Foreskin keratinocyte (primary cell): ENCODE measurements at places on chromosomes 4 and X. TPM values are rescaled to one million over a fixed set of nuclear protein-coding genes. Genes with fewer than 3 reads are reported as not detected.
A peak's percentile ranks its signal among the peaks of the same experiment; 100 is the strongest.

Gene SLC4A4
- 0.92 and 2.2 TPM in 2 replicates for total RNA-seq

Gene SLC6A14
- under 0.01 and 0.20 TPM in 2 replicates for total RNA-seq

DNA sequence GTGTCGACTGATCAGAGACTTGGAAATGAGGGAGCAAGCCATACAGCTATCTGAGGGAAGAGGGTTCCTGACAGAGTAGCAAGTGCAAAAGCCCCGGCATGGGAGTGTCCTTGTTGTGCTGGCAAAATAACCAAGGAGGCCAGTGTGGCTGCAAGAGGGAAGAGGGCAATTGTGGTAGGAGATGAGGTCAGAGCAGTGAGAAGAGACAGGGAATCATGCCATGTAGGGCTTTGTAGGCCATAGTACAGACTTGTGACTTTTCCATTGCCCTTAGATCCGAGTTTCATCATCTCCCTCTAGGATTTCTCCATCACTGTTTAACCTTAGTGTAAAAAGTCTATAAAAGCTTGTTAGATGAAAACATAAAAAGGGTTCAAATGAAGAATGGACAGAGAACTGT, 76.2 kb downstream of the DOCK11 start:
- no peak for DNase-seq

DNA sequence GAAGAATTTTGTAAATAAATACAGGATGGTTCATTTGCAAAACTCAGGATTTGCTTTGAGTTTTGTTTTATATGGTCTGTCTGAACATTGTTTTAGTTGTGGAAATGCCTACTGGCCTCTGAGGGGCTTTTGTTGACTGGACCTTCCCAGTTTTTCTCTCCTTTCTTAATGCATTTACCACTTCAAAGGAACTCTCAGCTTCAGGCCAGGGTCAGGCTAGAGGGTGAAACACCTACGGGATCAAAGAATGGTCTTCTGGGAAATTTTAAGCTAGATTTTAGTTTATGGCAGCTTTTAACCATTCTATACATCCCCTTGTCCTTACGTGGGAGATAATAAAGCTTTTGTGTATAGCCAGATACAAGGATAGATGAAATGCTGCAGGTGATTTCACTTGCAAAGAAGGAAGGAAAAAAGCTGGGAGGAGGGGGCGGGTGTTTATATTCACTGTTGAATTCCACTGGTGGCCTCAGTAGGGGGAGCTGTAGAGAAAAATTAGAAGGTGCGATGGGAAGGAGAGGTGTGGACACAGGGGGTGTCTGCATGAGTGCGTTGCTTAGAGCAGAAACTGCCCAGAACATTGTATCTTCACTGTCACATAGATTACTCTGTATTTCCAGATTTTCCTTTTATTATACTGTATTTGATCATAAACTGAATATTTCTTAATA, 151.8 kb downstream of the TSPAN5 start:
- no peak for DNase-seq

Gene STAP1
- not detected in 2 replicates for total RNA-seq

Gene VGLL1
- 5.2 and 9.2 TPM in 2 replicates for total RNA-seq

DNA sequence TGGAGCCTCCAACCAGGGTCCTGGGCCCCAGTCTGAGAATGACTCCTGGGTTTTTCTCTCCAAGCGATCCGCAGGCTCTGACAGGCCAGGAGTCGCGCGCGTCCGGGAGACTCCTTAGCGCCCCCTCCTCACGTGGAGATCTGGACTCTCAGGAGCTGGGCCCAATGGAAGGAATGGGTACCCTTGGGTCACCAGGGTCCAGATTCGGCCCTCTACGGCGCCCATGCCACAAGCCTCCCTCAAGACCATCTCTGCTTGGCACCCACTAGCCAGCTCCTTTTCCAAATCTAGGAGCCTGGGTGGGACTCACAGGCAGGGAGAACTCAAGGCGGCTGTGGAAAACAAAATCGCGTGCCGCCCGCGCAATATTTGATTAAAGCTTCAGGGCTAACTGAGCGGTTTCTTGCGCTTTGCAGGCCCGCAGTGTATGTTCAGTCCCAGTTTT, 7.1 kb downstream of the HAND2 start:
- DNase-seq = no peak

DNA sequence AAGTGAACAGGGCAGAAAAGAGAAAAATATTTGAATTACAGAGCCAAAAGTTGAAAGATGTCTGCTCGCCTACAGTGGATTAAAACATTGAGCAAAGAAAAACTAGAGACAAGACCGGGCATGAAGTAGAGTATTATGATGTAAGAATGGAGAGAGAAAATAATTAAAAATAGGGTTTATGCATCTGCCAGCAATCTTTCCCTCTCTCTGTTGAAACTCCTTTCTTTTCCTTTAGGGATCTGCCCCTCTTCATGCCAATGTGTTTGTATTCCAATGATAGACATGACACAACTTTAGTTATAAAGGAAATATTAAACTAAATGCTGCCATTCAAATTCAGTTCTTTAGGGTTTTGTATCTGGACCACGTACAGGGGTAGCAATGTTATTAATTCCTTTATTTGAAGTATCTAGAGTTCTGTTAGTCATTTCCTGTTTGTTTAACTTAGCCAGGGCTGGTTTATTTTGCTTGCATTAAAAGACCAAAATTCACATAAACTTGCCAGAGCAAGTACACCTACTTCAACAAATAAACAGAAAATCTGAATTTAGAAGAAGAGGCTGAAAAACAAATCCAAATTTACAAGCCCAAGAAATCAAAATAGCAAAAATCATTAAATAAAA, 202.6 kb downstream of the SPOCK3 start:
- DNase-seq = peak; percentile 69

Gene SATL1
- not detected in 2 replicates for total RNA-seq

DNA sequence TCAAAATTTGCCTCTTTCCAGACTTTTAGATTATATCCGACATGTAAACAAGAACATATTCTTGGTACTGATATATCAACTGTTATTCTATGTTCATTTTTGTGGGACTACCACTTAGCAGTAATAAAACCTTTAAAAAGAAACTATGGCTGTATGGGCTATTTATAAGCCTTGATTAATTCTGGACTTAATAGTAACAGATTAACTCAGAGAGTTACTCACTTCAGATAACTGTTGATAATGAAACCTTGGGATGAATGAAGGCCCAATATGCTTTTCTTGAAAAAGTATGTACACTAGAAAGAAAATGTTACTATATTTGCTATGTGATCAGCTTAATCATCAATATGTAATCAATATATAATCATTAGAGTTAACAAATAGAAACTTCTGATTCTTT, 595.9 kb upstream of the BOD1L1 start:
- DNase-seq = no peak

- DNase-seq = no peak
These were observed 71.3 kb downstream of the PPEF2 start for GRCh38 chr4:75830906-75831305.

Gene CENPE
- 23.6 and 31.1 TPM in 2 replicates for total RNA-seq

Gene CNKSR2
- 0.46 and 0.78 TPM in 2 replicates for total RNA-seq

DNA sequence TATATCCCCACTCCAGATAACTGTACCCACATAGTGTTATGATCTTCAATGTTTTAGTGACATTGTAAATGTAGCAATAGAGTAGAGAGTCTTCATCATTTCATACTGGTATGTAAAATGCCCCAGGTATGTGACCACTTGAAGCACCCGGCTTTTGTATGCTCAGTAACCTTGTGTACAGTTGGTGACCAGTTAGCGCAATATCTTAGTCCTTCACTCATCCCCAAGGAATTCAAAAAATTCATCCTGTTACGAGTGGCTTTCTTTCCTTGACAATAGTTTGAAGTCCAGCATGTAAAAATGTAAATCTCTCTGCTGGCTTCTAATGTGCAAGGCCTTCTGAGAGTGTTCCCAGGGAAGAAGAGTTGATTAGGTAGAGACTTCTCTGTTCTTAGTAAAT, 145.6 kb downstream of the ARX start:
- no peak for DNase-seq

Gene SHOX
- not detected in 2 replicates for total RNA-seq

GRCh38 chr4:2324891-2325290, 63.0 kb upstream of the MXD4 start:
- no peak for DNase-seq

DNA sequence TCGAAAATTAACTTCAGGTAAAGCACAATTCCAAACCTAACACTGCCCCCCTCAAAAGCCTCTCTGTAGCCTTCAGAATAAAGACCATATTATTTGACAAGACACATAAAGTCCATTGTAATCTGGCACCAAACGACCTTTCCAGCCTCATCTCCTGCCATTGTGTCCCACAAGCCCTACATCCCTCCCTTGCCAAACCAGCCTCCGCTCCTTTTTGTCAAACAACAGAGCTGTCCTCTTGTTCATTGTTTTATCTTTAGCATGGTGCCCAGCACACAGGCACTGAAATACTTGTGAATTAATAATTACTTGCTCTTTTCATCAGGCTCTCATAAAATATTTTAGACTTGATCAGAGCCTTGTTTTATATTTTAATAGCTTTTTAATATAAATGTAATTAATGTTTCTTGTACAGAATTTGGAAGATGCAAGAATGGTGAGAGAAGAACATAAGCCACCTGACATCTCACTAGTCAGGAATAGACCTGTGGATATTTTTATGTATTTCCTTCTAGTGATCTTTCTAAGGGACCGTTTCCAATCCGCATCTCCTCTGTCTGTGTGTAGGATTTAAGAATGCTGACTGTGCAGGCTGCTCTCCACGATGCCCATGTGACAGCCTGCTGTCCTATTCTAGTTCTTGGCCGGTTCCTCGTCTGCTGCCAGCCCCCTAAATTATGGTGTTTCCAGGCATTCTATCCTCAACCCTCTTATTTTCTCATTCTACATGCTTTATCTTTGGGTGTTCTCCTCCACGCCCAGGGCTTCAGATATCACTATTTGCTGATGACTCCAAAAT, 3.0 kb upstream of the IRF2 start:
- DNase-seq = no peak

- DNase-seq = no peak
These were observed 18.3 kb downstream of the SLC39A8 start for GRCh38 chr4:102326951-102327350.

GRCh38 chrX:13087322-13088155, 43.1 kb upstream of the FAM9C start:
- DNase-seq = peak; percentile 81

Gene CXXC4
- total RNA-seq = 0.03 TPM in 1 of 2 replicates, not detected in the other

DNA sequence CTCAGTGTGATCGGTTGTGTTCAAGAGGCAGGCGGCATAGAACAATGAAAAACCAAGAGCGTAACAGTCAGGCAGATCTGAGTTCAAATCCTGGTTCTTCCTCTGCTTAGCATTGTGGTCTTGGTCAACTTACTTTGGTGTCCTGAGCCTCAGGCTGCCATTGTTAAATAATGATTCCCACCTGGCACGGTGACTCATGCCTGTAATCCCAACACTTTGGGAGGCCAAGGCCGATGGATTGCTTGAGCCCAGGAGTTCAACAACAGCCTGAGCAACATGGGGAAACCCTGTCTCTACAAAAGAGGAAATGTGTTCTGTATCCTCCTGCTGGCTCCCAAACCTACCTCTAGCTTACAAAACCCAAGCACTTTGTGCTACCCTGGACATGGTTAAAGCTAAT, 129.0 kb upstream of the STX18 start:
- DNase-seq = no peak

Gene DCAF8L2
- not detected in 2 replicates for total RNA-seq

GRCh38 chr4:183098019-183098722, 886 bp upstream of the WWC2 start:
- DNase-seq = no peak

Gene TBX22
- total RNA-seq = not detected in 2 replicates

Gene EDNRA
- 3.7 and 5.1 TPM in 2 replicates for total RNA-seq

Gene C4orf54
- total RNA-seq = not detected in 2 replicates

DNA sequence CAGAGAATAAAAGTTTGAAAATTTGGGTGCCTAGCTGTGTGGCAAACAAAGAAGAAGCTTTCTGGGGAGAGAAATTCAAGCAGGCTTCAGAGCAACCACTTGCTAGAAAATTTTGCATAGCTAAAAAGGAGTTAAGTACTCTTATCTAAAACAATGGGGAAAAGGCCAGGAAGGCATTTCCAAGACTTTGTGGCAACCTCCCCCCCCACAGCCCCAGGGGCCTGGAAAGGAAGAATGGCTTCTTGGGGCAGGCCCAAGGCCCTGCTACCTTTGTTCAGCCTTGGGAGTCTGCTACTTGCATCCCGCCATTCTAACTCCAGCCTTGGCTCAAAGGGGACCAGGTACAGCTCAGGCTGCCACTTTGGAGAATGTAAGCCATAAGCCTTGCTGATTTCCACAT, 102.2 kb downstream of the PTCHD1 start:
- no peak for DNase-seq
